Progenitor cell of endocrine pancreas (in vitro differentiated cells): ENCODE measurements at places on chromosomes 5 and 9. TPM values are rescaled to one million over a fixed set of nuclear protein-coding genes. Genes with fewer than 3 reads are reported as not detected.

GRCh38 chr5:98397081-98397480 is 376.4 kb upstream of the RGMB start:
- DNase-seq, result no peak

DNA sequence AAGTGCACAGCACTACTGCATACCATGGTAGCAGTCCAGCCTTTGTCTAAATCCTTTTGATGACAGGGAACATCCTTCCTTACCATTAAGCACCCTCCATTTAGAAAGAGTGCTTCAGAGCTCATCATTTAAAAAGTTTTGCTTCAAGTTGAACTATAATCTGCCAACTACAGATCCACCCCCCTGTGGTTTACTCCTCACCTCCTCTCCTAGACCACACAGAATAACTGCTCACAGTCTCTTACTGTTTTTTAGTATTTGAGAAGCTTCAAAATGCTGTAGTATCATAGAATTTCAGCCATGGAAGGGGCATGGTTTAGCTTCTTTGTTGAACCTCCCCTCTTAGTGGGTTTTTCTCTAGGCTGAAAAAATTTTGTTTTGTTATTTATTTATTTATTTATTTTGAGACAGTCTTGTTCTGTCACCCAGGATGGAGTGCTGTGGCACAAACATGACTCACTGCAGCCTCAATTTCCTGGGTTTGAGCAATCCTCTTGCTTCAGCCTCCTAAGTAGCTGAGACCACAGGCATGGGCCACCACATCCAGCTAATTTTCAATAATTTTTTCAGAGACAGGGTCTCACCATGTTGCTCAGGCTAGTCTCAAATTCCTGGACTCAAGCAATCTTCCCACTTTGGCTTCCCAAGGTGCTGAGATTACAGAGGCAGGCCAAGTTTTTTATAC is 384.3 kb upstream of the RFX3 start:
- DNase-seq, result no peak

Gene TRPM3
- total RNA-seq, result 1.6 and 2.6 TPM in 2 replicates

DNA sequence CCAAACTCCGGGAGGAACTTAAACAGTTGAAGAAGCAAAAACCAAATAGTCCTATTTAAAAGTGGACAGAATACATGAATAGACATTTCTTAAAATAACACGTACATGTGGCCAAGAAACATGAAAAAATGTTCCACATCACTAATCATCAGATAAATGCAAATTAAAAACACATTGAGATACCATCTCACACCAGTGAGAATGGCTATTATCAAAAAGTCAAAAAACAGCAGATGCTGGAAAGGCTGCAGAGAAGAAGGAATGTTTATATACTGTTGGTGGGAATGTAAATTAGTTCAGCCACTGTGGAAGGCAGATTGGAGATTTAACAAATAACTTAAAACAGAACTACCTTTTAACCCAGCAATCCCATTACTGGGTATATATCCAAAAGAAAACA is 283.0 kb upstream of the IZUMO3 start:
- DNase-seq, result no peak

Gene ABCA1
- total RNA-seq, result 34.1 and 41.1 TPM in 2 replicates

Gene LCN12
- 14.7 and 16.2 TPM in 2 replicates for total RNA-seq

Gene ENC1
- total RNA-seq, result 71.7 and 78.7 TPM in 2 replicates

Gene PAX5
- total RNA-seq, result not detected in 2 replicates

GRCh38 chr5:18305288-18305924 is 671.1 kb downstream of the TAF11L14 start:
- peak; percentile 13 for DNase-seq

DNA sequence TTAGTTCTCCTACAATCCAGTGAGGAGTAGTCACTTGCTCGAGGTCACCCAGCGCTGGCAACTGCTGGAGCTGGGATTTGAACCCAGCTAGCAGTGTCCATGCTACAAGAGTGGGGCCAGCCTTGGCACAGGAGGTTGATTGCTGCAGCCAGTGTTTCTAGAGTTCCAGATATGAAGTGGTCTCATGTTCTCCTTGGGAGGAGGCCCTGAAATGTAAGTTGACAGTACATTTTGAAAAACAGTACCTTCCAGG is 802 bp downstream of the CCDC107 start:
- no peak for DNase-seq

- DNase-seq, result no peak
These were observed 100.4 kb downstream of the NFIB start for GRCh38 chr9:14213504-14213903.

Gene SLC6A19
- total RNA-seq, result 2.2 and 2.6 TPM in 2 replicates

DNA sequence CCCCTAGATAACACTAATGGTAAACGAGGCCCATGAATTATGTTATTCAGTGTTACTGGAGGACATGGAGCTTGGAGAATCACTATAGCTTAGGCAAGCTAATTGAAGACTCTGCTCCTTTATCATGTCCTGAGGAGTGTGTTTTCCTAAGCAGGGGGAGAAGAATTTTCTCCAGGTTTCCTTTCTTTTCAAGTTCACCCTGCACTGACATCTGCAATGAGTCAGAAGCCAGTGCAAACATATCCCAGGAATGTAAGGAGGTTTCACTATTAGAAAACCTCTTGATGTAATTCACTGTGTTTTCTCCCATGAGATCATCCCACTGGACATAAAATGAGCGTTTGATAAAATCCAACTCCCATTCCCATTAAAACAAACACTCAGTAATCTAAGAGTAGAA is 75.6 kb downstream of the DMRT2 start:
- DNase-seq, result no peak

- DNase-seq, result no peak
These were observed 5.9 kb downstream of the MATR3 start for GRCh38 chr5:139299486-139299885.

Gene ZBTB34
- total RNA-seq, result 21.5 TPM in 2 replicates

DNA sequence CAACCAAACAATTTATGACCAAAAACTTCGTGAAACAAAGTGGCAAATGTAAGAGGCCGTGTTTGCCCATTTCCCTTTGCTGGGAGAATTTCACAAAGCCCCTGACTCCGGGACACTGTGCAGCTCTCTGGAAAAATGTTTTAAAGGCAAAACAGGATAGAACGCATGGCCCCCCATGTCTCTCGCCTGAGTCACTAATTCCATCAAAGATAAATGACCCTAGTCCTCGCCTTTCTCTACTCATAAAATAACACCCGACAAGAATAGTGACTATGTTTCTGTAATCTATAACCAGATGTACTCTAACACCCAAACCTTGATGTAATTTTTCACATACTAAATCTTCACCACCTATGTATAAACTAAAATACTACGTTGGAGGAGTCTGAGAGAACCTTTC is 55.7 kb upstream of the SAP30L start:
- DNase-seq, result no peak

GRCh38 chr5:33937707-33938506 is 1.7 kb downstream of the RXFP3 start:
- DNase-seq, result no peak

Gene IL33
- total RNA-seq, result 0.13 TPM in 1 of 2 replicates, not detected in the other

DNA sequence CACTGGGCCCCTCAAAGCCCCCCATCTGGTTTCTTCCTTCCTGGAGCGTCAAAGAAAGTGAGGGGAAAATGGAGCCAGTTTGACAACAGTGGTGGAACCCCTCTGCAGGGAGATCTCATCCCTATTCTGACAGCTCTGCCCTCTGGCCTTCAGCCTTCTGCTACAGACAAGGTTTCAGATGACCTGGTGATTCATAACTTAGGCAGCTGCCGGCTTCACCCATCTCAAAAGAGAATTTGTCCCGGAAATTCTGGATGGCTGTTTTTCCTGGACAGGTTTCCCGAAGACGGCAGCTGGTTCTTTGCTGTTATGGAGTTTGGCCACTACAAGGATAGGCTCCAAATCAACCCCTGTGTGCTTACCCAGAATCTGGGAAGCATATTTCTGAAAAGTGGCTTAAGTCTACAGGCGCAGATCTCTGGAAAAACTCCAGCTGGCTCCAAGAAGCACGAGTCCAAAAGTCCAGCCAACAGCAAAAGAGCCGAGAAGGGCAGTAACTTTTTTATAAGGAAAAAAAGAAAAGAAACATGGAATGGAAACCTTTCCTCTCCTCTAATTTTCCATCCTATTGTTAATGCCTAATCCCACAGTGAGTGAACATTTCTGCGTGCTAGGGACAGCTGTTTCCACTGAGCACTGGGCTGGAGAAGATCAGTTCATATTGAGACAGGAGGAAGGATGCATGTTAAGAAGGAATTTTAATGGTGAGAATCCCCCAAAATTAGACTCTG is 54.5 kb downstream of the ZNF366 start:
- no peak for DNase-seq
